Posterior vena cava (tissue), 2 donors: ENCODE measurements at places on chromosomes 6 and 20. TPM values are rescaled to one million over a fixed set of nuclear protein-coding genes. Genes with fewer than 3 reads are reported as not detected.

FAM209B gene
- total RNA-seq, result 0.38 TPM

TP53TG5 gene
- total RNA-seq, result 1.4 TPM

ZNF391 gene
- 3.3 TPM for total RNA-seq

GHRH gene
- total RNA-seq, result not detected

DNA sequence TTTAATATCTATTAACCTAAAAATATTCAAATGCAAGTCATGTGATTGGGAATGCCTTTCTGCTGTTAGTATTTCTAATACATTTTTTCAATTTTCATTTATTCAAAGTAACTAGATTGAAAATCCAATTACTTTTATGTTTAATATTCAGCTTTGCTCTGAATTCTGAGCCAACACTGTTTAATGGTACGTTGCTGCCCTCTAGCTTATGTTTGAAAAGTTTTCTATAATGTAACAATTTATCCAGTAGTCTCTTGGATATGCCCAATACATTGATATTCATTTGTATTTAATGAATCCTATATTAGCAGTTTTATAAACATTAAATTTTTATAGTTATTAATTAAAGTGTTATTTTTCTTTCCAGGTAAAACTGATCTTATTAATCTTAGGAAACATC is 47.4 kb downstream of the LGSN start:
- DNase-seq, result no peak

GRCh38 chr6:49933526-49933925 is 30.4 kb downstream of the DEFB114 start:
- peak; percentile 66 for DNase-seq

DNA sequence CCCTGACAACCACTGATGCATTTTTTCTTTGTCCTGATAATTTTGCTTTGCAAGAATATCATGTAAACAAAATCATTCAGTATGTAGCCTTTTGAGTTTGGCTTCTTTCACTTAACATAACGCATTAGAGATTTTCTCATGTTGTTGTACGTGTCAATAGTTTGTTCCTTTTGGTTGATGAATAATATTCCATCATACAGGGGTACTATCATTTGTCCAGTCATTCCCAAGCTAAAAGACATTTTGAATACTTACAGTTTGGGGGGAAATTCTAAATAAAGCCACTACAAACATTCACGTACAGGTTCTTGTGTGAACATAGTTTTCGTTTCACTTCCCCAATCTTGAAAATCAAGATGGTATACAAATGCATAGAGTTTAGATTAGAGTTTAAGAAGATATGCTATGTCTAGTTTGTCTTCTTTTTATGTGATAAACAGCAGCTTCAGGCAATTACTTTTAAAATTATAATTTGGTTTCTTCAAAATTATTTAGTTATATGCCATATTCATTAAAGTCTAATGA is 5.2 kb downstream of the HAO1 start:
- no peak for DNase-seq

DNA sequence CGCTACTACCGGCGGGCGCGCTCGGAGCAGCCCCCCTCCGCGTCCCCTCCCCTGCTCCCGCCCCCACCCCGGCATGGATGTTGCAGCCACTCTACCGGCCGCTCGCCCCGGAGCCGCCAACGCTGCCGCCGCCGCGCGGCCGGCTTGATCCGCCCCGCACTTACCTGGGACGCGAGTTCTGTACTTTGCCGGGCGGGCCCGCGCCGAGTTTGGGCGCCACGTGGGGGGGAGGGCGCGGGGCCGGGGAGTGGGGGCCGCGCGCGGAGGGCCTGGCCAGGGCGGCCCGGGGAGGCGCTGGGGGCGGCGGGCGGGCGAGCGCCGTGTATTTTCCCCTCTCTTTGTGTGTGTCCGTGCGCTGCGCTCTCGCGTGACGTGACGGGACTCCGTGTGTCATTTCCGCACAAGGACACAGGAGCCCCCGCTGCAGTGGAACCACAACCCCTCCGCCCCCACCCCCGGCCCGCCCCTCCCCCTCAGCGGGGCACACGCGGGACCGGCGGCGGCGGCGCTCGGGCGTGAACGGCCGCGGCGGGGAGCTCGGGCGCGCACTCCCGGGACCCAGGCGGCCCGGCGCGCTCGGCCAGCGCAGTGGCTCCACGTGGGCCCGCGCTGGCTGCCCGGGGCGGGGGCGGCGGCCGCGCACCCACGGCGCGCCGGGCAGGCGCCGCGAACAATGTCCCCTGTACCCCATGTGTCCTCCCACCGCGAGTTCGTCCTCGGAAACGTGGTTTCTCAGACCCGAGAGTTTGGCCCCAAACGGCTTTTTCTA is at the start of gene BEND3:
TSS of gene BEND3 (minus strand) at position 590 of the 769 bp plus-strand sequence. CDS start 16,230 bp downstream, outside the sequence.
- DNase-seq, result no peak

DNA sequence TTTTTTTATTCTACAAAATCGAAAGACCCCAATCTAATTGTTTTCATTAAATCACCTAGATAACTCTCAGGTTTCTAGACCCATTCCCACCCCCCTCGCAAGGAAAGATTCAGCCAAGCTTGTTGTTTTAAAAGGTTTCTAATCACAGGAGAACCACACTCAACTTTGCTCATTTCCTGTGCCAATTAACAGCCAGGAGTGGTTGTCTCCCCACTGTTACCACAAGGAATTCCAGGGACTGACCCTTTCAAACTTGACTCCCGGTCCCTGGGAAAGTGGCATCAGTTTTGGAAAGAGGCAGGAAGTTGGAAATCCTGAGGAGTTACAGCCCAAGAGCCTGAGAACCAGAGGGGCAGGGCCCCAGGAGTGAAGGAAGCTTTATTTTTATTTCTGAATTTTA is 561.3 kb upstream of the JAG1 start:
- DNase-seq, result no peak

DNA sequence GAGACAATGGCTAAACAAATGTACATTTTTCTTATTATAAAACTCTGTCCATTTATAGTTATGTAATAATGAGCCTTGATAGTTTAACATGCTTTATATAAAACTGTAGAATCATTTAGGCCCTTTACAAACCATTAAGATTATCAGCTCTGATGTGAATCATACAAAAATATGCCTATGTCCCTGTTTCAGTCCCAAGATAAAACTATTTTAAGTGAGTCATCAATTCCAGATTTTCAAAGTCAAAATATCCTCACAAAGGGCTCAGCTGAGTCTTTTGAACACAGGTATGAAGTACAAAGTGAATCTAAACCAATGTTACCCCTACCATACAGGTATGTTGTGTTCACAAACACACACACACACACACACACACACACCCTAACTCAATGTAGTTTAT is 88.0 kb downstream of the PTPRK start:
- DNase-seq, result no peak
